ENCODE measurements at places on chromosomes 7 and 10.

DNA sequence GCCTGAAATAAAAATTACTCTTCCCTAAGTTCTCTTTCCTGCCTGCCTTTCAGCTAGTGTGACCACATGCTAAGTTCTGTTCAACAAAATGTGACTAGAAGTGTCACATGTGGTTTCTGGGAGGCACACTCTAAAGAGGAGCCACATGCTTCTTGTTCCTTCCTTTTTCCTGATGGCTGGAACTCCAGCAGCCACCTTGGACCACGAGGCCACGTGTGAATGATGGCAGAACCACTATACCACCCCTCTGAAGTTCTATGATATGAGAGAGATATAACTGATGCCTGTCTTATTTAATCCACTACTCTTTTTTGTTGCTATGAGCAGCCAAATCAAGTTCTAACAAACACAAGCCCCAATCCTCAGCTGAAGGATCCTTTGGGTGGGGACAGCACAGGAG is 8.1 kb downstream of the PODXL start:
- no peak for DNase-seq

GRCh38 chr10:132724446-132724845 is 61.5 kb downstream of the NKX6-2 start:
- DNase-seq: no peak

GRCh38 chr10:28806488-28806941 is 129.2 kb downstream of the BAMBI start:
- DNase-seq: no peak

DNA sequence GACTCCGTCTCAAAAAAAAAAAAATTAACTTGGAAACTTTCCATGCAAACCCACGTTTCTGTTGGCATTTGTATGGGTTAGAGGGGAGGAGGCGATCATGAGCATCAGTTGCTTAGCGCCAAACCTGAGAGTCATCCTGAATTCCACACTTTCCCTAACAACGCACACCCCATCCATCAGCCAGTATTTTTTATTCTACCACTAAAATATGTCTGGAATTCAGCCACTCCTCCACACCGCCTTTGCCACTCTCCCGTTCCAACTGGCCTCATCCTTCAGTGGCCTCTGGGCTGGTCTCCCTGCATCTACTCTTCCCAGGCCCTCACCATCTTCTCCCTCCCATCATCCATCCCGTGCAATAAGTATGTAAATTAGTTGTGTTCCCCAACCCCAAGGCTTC is 4.7 kb upstream of the LMBR1 start:
- DNase-seq: no peak

DNA sequence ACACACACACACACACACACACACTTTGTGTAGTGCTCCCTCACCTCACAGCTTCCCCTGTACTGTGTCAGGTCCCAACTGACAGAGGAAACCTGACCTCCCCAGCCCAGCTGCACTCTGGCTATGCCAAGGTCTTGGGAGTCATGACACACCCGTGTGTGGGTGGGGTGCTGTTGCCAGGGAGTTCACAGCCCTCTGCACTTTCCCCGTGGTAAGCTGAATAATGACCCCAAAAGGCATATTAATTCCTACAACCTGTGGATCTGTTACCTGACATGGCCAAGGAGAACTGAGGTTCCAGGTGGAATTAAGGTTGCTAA is 8.9 kb upstream of the NANOS1 start:
- no peak for DNase-seq

DNA sequence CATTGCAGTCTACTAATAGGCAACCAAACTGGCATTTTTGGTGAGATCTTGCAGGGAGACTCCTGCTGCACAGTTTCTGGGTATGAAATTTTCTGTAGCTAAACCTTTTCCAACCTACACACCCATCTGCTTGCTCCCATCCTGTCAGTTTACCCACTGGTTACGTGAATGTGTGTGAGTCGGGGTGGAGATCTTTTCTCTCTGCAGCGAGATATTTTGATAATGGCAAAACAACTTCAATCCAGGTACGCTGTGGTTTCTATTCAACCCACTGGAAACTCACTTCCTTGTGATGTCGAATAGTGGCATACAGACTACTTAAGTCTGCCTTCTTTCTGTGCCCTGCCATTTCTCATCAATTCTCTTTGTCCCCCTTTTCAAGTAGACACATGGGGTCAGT is 4.5 kb downstream of the PLEKHA1 start:
- no peak for DNase-seq

DNA sequence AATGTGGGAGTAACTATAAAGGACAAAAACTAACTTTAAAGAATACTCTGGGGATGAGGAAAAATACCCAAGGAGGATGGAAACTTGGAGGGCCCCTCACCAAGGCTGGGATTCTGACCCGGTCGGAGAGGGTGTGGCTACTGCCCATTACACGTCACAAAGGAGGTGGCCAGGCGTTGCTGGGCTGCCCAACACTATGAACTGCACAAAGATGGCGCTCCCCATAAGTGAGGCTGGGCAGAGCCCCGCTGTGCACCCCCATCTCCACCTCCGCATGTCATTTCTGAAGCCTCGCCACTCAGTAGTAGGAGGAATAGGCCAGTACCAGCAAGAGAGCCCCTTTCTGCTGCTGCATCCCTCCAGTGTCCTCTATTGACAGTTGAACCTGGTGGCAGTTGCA is 290.1 kb upstream of the ZNF32 start:
- DNase-seq: no peak

DNA sequence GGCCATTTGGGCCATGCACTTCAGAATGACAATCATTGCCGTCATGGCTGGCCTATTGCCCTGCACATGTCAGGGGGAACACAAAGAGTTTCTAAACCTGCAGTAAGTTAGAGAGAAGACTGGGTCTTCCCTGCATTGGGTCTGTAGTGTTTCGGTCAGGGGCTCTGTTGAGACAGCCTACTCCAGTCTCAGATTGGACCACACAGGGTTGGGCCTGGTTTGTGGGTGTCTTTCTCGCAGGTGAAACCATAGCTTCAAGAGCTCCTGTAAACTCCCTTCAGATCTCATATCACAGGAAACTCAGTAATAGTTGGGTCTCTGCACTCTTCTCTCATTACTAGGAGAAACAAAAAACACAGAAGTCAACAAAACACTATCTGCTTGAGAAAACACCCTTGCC is 7.3 kb upstream of the TARP start:
- no peak for DNase-seq

DNA sequence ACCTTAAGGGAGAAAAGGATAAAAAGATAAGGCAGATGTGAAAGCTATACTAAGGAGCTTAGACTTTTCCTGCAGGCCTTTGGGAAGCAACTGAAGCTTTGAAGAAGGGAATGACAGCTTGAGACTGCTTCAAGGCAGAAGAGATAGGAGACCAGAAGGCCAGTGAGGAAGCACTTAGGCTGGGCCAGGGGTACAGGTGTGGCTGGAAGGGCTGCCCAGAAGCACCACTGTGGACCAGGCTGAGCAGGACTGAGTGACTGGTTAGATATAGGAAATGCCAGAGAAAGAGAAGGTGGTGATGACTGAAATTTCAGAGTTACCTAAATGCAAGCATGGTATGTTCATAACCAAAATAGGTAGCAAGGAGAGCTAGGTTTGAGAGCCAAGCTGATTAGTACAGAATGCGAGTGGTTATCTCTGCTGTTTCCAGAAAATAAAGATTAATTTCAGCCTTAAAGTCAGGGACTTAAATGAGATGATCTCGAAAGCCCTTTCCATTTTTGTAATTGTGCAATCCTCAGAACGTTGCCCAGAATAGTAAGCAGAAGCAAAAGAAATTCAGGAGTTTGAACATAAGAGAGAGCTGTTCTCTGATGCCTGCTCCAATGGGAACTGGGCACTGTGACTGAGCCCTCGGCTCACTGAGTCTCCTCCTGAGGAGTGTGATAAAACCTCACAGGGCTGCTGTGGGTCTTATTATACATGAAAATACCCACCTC is 54.9 kb downstream of the MET start:
- no peak for DNase-seq

DNA sequence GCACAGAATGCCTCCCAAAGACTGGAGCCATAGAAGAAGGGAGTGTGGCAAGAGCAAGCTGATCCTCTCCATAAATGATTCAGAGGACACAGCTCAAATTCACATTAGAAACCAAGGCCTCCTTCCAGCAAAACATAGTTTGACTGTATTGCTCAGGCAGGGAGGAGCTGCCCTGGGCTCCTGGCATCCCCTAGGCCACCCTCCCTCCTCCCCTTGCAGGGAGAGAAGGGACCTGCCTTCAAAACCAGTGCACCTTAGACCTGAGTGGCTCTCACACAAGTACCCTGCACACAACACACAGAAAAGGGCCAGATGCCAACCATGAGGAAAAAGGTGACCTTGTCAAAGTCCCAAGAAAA is 64.7 kb downstream of the CREB3L2 start:
- no peak for DNase-seq

- DNase-seq: no peak
Observed at GRCh38 chr7:27478556-27478955, 184.1 kb downstream of the HIBADH start.

GRCh38 chr7:43077732-43078391 is 34.6 kb upstream of the HECW1 start:
- DNase-seq: no peak

GRCh38 chr10:14507176-14507575 is 176.5 kb upstream of the FRMD4A start:
- no peak for DNase-seq

DNA sequence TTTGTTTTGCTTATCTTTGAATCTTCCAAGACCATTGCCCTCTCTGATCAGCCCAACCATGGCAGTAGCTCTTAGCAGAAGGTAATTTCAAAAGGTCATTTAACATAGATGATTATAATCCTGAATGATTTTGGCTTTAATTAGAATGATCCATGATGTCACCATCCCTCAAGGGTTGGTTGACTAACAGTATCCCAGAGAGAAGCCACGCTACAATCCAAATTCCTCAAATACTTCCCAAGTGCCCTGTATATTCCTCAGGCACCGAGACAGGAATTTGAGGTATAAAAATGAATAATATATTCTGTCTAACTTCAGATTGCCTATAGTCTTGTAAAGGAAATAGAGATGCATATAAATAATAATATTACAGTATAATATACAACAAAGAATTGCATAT is 42.1 kb upstream of the TMEM196 start:
- DNase-seq: no peak

- no peak for DNase-seq
Observed at GRCh38 chr7:38318803-38319416, 45.5 kb upstream of the TARP start.

- no peak for DNase-seq
Observed at GRCh38 chr10:85650791-85651496, 715.7 kb downstream of the GRID1 start.

DNA sequence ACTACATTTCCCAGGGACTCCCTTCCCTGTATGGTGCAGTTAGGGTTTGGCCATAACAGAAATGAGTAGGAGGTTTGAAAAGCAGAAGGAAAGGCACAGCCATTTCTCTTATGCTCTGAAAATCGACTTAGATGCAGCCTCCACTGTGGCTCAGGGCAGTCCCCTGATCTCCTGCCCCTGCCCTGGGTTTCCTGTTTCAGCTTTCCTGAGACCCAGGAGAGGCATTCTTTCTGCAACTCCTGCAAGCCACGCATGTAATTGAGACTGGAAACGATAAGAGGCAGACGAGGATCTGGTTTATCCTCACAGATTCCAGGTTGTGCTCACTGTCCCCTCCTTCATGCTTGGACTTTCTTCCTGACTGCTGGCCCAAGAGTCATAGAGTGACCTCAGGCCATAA is 461.2 kb upstream of the VSTM2A start:
- no peak for DNase-seq

DNA sequence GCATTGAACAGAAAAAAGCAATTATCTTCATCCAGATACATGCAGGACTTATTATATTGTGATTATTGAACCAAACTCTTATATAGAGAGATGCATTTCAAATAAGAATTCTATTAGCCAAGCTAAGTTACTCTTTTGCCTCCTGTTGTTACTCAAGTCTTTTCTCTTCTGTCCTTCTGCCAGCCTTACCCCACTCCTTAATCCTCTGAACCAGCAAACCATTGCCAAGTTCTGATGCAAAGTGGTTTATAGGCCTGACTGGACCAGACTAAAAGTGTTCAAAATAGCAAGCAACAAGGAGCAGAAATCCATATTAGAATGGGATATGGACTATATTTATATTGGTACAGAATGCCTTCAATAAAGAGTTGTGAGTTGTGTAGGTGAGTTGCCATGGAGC is 2.2 kb upstream of the SLC26A4 start:
- no peak for DNase-seq

- no peak for DNase-seq
Observed at GRCh38 chr7:140593672-140593982, 47.0 kb downstream of the DENND2A start.

DNA sequence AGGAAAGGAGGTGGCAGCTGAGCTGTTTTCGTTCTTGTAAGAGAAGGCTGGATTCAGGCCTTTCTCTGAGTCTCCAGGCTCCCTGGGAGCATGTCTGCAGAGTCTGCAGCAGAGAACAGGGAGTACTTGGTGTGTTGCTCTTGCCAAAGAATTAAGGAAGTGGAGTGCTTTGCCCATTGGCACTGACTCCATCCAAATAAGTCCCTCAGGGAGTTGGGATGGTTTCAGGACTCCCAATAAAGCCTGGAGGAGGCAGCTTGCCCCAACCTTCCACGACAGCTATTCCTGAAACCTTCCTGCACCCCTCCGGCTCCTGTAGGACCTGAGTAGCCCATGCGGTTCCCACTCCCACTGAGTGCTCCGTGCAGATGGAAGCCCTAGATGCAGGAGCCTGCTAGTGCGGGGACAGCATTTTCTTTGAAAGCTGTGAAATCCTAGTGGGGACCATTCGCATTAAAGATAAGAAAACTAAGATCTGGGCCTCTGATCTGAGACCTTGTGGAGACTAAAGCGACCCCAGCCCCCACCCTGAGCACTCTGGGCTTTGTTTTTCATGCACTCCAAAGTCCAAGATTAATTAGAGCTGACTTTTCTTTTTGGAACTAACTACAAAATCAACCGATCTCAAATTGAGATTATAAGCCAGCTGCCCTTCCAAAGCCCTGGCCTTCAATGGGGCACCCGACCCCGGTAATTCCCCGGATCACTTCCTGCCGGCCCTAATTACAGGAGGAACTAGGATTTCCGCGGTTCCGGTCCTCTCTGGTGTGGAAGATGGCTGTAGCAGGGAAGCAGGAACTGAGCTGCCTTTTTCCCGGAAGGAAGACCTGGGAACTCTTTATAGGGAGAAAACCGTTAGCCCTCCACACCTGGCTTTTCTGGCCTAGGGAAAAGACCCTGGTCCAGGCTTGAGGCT is 110.2 kb downstream of the COL13A1 start:
- DNase-seq: no peak

DNA sequence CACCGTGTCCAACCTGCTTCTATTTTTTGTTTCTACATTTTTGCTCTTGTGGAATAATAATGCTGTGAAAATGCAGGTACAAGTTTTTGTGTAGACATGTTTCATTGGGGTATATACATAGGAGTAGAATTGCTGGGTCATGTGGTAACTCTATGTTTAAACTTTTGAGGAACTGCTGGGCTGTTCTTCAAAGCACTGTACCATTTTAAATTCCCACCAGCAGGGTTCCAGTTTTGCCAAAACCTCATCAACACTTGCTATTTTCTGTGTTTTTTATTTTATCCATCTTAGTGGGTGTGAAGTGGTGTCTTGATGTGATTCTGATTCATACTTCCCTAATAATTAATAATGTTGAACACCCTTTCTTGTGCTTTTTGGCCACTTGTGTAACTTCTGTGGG is 138.6 kb downstream of the RGS10 start:
- DNase-seq: no peak

Data from Right ventricle myocardium inferior (tissue), 1 donor.